Epithelial cell of umbilical artery (primary cell): ENCODE measurements at places on chromosomes 12 and 14. TPM values are rescaled to one million over a fixed set of nuclear protein-coding genes. Genes with fewer than 3 reads are reported as not detected.

SLC25A47 gene
- not detected in 2 replicates for total RNA-seq

MGP gene
- 42.1 and 237 TPM in 2 replicates for total RNA-seq

ZNF219 gene
- 2.3 and 3.8 TPM in 2 replicates for total RNA-seq

LBHD2 gene
- total RNA-seq = not detected in 2 replicates

HPD gene
- not detected in 2 replicates for total RNA-seq

SLC10A1 gene
- not detected in 2 replicates for total RNA-seq

BEGAIN gene
- 0.32 and 0.91 TPM in 2 replicates for total RNA-seq

SUOX gene
- 14.7 and 15.9 TPM in 2 replicates for total RNA-seq

HNRNPA1 gene
- total RNA-seq = 510 and 602 TPM in 2 replicates

ANO4 gene
- total RNA-seq = not detected in 2 replicates

PLCZ1 gene
- total RNA-seq = under 0.01 TPM in 1 of 2 replicates, not detected in the other
